ENCODE measurements at places on chromosomes 7 and 10. TPM values are rescaled to one million over a fixed set of nuclear protein-coding genes. Genes with fewer than 3 reads are reported as not detected.

The SDK1 gene
- total RNA-seq, result 2.2 TPM

The ANKRD30A gene
- total RNA-seq, result not detected

GRCh38 chr10:127612-128432, 7.4 kb upstream of the ZMYND11 start:
- no peak for DNase-seq

DNA sequence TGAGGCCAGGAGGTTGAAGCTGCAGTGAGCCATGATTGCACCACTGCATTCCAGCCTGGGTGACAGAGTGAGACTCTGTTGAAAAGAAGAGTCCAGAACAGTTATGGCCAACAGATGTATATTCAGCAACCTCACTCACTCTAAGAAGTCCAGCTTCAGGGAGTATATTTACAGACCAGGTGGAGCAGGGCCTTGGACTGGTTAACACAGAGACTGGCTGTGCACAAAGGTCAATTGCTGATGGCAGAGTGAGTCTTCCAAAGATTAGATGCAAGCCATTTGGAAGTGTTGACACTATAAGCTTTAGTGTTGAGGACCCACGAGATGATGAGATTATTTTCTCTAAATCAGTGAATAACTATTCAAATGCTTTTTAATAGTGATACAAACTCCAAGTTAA, 24.9 kb downstream of the CLRN3 start:
- DNase-seq, result no peak

The AOAH gene
- 2.7 TPM for total RNA-seq

DNA sequence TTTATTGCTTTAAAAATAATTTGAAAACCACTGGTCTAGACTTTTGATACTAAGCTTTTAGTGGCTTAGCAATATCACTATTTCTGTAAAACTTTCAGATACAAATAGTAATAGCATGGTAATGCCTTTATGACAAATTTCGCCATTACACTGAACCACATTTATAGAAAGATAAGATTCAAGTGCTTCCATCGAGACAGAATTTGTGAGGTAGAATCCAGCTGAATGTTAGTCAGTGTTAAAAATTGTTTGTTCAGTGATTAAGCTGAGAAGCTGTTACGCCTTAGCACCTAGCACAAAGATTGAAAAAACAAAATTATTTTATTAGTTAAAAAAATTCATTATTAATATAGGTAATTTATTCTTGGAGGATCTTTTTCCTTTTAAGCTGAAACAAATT, 36.5 kb downstream of the GNAT3 start:
- no peak for DNase-seq

GRCh38 chr7:76428868-76429805, 4.4 kb downstream of the ZP3 start:
- no peak for DNase-seq

The CASTOR2 gene
- total RNA-seq, result 36.2 TPM

Data from Right ventricle myocardium superior (tissue), 1 donor.